Left lung (tissue), 14 donors: ENCODE measurements at places on chromosomes 2 and 18. TPM values are rescaled to one million over a fixed set of nuclear protein-coding genes. Genes with fewer than 3 reads are reported as not detected.

FKBP1B gene
- 14.7 TPM for polyA plus RNA-seq

NCKAP5 gene
- polyA plus RNA-seq = 13.0 TPM

AKAIN1 gene
- not detected for polyA plus RNA-seq

MYO3B gene
- 3.2 TPM for polyA plus RNA-seq

SULT1C2 gene
- 29.6 TPM for polyA plus RNA-seq

REL gene
- polyA plus RNA-seq = 12.6 TPM

FER1L5 gene
- 0.77 TPM for polyA plus RNA-seq
